GM23338 (cell line): ENCODE measurements at places on chromosomes 1 and 21. TPM values are rescaled to one million over a fixed set of nuclear protein-coding genes. Genes with fewer than 3 reads are reported as not detected.

DNA sequence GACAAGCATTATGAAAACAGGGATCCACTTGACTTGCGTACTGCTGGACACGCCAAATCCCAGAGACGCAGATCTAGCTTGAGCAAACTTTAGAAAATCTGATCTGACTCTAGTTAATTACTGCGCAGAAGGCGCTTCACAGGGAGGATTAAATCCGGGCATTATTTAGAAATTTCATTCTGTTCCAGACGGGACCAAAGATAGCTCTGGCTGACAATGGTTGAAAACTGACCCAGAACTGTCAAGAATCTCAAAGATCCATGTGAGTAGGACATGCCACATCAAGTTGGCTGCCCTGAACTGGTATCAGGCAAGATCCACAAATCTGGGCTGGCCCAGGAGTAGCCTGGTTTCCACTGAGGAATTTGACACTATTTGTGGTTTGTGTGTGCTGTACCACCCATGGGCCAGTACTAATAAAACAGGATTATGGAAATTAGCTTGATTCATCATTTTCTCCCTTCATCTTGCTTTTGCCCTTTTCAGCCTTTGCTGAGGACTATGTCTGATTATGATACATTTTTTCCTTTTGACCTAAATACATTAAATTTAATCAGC, 171.0 kb downstream of the VAV3 start:
- DNase-seq = no peak

- DNase-seq = no peak
Observed at GRCh38 chr21:37945036-37945435, 28.8 kb upstream of the KCNJ6 start.

DNA sequence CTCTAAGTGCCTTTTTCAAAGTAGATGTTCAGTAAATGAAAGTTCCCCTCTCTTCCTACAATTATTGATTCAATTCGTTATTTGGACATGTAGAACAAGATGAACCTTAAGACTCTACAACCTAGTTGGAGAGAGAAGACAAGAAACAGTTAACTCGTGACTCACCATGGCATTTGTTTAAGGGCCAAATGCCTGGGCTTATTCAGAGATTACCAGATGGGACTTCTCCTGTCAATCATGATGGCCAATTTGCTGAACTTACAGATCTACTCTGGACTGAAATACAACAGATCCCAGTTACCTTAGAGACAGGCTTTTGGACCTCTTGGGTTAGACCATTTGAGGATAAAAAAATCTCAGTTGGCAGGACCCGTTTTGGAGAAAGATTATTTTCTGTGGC, 93.5 kb downstream of the C1orf94 start:
- no peak for DNase-seq

The GREM2 gene
- 0.12 and 0.21 TPM in 2 replicates for total RNA-seq

The ACTL8 gene
- total RNA-seq = 0.38 and 0.70 TPM in 2 replicates

The TXNIP gene
- total RNA-seq = 29.1 and 31.5 TPM in 2 replicates
